NCI-H2227 treated with DMSO at 0.1 percent for 48 hours (cell line): ENCODE measurements at places on chromosomes 2 and 18.

- no peak for DNase-seq
Measured at GRCh38 chr18:61669320-61669719, 223.5 kb downstream of the RNF152 start.

GRCh38 chr2:225165052-225165451 is 122.8 kb upstream of the DOCK10 start:
- no peak for DNase-seq

DNA sequence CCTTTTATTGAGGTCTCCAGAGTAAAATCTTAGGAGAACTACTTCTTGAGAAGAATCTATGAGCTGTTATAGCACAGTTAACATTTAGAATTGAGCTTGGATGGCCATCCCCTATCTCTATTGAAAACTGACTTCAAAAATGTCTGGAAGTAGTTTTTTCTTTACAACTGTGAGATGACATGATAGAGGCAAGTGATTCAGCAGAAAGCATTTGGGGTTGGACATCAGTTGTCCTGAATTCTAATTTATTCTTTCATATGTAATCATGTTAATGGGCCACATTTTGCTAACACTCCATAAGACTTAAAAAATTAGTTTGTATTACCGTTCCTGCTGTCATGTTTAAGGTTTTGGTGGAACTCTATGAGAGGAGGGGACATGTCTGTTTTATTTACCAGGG is 237.0 kb upstream of the SLC14A2 start:
- no peak for DNase-seq

DNA sequence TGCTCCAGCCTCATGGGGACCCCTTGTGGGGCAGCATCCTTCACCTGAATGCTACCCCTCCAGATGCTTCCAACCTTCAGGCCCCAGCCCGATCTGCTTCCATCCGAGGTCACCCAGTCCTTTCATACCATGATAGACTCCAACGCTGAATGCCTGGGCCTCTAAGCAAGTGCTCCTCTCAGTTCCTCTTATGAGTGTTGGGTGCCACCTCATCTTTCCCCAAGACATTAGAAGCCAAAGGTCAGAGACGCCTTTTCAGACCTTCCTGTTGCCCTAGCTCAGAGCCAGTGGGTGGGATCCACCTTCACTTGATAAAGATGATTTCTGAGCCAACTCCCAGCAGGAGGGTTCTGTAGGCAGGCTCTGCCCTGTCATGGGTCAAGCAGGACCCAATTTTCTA is 174.5 kb upstream of the MGAT5 start:
- DNase-seq = no peak

- DNase-seq = no peak
Measured at GRCh38 chr2:74573747-74574562, 19.4 kb downstream of the DOK1 start.

GRCh38 chr2:226184540-226184939 is 615.1 kb downstream of the IRS1 start:
- DNase-seq = no peak

GRCh38 chr18:74623047-74623816 is 25.6 kb downstream of the ZNF407 start:
- no peak for DNase-seq

- DNase-seq = no peak
Measured at GRCh38 chr2:126811101-126811500, 87.6 kb upstream of the TEX51 start.
